GM19239 (cell line): ENCODE measurements at places on chromosomes 6 and 20.

DNA sequence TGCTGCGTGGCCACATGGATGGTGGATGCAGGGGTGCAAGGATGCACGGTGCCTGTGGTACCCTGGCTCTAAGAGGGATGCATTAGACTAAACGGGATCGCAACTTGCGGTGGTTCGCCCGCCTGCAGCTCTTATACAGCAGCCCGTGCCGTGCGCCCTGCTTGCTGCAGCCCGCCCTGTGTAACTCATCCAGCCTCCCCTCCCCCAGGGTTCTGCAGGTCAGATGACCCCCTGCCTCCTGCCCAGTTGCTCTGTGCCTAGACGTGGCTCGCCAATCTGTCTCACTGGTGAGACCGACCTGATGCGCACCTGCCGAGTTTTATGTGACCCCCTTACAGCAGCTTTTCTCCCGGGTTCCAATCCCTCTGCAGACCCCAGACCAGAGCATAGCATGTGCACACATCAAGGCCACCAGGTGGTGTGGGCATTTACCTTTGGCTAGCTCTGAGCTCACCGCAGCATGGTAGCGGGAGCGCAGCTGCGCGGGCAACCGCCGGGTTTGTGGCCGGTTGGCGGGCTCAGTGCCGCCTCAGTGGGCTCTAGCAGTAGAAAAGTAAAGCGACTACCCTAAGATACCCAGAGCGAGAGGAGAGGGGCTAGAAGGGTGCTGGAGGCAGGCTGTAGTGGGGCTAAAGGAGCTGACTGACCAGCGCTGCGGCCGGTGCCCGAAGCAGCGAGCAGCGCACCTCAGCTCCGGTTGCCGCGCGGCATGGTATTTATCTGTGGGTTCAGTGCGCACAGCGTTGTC lies 693 bp upstream of the GNAS-AS1 start:
- DNase-seq: no peak

- DNase-seq: no peak
Measured at GRCh38 chr6:138538390-138539031, 39.2 kb upstream of the NHSL1 start.

DNA sequence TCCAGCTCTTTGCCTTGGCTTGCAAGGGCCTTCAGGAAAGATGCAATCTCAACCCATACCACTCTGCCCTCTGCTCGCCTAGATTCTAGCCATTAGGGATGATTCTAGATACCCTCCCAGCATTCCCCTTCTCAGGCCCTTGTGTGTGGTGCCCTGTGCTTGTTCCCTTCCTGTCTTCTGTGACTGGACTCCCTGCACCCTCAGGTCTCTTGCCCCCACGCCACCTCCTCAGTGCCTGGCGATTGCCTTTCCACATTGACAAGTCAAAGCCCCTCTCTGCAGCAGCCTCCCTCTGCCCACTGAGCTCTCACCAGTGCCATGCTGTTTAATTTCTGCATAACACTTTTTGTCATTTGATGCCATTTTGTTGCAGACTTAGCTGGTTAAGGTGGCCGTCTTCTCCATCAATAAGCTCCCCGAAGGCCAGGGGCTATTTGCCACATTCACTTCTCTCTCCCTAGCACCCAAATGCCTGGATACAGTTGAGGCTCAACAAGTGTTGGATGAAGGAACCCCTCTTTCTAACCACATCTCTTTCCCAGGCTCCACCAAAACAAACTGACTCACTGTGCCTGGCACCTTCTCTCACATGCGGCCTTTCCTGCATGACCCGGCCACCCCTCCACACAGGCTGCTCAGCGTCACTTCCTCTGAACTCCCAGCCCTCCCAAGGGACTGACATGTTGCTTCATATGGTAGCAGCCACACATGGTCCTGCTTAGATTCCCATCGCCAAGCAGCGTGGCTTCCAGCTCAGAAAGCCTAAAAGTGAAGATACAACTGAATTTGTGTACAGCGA lies 4.6 kb upstream of the TXNDC5 start:
- no peak for DNase-seq

DNA sequence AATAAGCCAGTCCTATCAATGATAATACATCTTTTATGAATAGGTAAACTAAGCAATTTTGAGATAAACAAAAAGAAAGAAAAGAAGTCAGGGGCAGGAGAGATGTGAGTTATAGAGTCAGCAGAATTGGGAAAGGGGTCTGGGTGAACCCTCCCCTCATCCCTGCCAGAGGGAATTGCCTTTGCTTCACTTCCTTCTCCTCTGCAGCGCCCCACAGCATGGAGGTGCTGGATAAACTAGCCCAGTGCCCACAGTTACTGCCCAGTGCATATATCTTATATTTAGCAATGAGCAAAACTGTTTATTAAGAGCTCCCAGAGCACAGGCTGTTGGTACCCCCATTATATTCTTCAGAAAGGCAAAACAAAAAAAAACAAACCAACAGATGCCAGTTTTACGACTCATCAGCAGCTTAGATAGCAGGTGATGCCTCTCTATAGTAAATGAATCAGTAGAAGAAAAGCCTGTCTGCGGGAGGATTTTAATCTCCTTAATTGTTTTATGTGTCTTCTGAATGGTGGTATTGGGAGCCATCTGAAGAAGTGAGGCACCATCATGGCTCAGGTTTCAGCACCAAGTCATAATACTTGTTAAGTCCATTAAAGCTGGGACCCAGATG lies 419.2 kb downstream of the EPM2A start:
- no peak for DNase-seq

DNA sequence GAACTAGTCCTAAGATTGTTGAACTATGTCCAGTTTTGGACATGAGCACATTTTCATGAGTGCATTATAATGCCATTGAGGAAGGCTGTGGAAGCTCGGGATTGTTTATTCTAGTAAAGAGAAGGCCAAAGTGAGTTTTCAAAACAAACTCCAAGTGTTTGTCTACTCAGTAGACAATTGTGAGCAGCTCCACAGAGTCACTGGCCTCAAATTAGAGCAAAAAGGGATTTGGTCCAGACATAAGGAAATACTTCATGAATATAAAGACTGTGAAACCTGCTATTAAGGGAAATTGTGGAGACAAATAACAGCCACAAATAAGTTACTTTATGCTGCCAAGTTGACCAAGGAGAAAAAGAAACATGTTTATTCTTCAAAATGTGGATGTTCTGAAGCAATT lies 42.6 kb upstream of the PREP start:
- no peak for DNase-seq

- DNase-seq: no peak
Measured at GRCh38 chr6:162421004-162421403, 306.6 kb downstream of the PRKN start.

- no peak for DNase-seq
Measured at GRCh38 chr6:64973142-64973541, 733.9 kb downstream of the EYS start.

DNA sequence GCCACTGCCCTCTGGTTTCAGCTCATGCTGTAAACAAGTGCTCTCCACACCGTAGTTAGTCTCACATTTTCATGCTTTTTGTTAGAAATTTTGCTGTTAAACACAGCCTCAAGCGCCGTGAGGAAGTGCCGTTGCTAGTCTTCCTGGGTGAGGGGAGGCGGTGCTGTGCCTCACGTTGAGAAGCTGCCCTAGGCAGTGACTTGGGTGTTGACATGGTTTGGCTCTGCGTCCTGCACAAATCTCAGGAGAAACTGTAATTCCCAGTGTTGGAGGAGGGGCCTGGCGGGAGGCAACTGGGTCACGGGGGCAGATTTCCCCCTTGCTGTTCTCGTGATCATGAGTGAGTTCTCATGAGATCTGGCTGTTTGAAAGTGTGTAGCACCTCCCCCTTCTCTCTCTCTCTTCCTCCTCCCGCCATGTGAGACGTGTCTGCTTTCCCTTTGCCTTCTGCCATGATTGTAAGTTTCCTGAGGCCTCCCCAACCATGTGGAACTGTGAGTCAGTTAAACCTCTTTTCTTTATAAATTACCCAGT lies 95.8 kb downstream of the ERMARD start:
- no peak for DNase-seq

DNA sequence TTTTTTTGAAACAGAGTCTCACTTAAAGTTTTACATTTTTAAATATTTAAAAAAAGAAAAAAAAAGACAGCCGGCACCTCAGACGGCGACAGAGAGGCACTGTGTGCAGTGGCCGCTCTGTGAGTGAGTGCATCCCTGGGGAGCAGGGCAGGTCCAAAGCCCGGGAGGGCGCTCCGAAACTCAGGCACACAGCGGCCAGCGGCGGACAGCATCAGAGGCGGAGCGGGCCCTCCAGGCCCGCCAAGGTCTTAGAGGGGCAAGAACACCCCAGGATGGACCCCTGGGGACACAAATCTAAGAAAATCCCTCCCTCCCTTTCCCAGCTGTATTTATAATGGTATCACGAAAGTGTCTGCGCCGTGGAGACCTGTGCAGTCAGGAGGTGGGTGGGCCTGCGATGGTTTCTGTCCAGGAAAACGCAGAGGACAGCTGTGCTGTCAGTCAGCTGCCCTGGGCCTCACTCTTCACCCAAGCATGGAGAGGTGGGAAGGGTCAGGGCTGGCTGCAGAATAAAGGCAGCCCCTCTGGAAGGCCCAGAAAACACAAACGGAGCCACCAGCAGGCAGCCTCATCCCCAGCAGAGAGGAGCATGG lies 43.8 kb downstream of the TAF4 start:
- no peak for DNase-seq

- DNase-seq: no peak
Measured at GRCh38 chr6:55937261-55937947, 62.0 kb upstream of the BMP5 start.

DNA sequence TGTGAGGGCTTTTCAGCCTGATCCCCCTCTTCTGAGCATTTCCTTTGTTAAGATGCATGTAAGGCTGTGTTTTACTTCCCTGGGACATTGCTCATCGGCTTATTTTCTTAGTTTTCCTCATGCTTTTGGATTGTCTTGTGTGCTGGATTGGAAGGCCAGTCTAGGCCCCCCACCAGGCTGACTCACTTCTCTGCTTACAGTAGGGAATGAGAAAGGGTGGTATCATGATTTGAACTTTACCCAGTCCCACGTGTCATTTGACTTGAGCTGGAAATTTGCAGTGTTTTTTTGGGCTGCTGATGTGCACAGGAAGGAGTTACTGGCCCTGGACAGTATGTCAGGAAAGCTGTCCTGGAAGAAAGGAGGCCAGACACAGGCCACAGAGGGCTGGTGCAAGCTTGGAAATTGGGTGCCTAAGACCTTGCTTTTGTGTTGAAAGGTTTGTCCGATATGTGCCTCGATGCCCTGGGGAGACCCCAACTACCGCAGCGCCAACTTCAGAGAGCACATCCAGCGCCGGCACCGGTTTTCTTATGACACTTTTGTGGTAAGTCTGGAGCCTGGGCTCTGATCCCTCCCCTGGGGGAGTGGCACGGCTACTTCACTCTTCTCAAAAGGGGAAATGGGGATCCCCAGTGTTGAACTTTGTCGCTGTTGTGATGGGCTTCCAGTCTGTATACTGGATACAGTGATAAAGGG lies 12.8 kb downstream of the RNF114 start:
- no peak for DNase-seq

- DNase-seq: no peak
Measured at GRCh38 chr6:29845405-29846006, 17.9 kb downstream of the HLA-G start.

DNA sequence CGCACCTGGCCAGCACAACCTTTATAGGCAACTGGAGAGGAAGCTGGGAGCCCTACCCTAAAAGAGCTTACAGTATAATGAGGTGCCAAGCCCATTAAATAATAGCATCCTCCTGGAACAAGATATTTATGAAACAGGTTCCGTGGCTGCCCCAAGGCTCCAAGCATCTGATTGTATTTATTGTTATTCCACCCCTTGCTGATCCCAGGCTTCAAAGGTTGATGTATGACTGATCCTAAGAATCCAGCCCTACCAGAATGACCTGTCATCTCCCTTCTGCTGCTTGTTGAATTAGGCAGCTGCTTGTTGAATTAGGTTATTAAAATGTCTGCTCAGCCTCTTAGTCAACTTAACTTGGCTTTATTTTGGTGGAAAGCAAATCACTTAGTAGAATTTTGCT lies 35.2 kb upstream of the SASH1 start:
- no peak for DNase-seq

GRCh38 chr6:97068211-97068610 lies 143.7 kb downstream of the KLHL32 start:
- no peak for DNase-seq

- DNase-seq: no peak
Measured at GRCh38 chr20:34883087-34883688, 6.8 kb downstream of the ACSS2 start.

- DNase-seq: no peak
Measured at GRCh38 chr6:55888917-55889316, 13.5 kb upstream of the BMP5 start.

DNA sequence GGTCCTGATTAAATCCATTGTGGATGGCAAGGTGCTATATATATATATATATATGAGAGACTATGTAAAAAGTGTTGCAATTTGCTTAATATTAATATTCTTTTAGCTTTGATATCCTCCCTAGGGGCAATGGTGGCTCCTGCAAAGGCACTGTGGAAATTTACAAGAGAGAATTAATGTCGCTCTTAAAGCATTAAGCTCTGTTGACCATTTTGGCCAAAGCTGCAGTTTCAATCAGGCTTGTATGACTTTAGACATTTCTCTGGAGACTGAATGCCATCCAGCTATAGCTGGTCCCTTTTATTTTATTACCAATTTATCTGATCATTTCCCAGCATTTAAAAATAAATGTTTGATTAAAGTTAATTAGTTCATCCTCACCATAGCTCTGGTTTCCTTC lies 155.3 kb downstream of the JARID2 start:
- no peak for DNase-seq

GRCh38 chr6:137736048-137736818 lies 130.8 kb upstream of the TNFAIP3 start:
- DNase-seq: no peak

DNA sequence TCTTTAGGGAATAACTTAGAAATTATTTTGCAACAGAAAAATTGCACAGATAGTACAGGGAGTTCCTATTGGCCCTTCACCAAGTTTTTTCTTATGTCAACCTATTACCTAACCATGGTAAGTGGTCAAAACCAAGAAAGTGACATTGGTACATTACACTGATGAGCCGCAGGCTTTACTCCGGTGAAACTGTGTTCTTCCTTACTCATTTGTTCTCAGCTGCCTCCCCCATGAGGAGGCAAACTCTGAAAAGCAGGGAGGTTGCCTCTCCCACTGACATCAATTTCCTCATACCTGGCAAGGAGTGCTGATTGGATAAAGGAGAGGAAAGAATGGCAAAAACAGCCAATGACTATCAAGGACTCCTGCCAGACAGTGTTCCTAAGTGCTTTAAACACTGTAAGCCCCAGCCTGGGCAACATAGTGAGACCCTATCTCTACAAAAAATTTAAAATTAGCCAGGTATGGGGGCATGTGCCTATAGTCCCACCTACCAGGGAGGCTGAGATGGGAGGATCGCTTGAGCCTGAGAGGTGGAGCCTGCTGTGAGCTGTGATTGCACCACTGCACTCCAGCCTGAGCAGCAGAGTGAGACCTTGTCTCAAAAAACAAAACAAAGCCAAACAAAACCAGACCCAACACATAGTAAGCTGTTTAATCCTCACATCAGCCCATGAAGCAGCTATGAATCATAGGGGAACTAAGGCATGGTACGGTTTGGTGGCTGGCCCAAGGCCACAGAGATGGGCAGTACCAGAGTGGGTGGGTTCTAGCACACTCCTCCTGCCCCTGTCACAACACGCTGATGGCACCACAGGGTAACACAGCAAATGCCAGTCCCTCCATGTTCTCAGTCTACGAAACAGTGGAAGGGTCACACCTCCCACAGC lies 24.7 kb downstream of the C20orf203 start:
- DNase-seq: no peak
